ENCODE measurements at places on chromosomes 12 and 14. TPM values are rescaled to one million over a fixed set of nuclear protein-coding genes. Genes with fewer than 3 reads are reported as not detected.

Gene SRRM4
- total RNA-seq = not detected

Gene TAS2R20
- 2.1 TPM for total RNA-seq

Gene ART4
- not detected for total RNA-seq

Gene NEUROD4
- not detected for total RNA-seq

Gene GALNT16
- 8.5 TPM for total RNA-seq

Gene CLEC7A
- total RNA-seq = not detected
